ENCODE measurements at places on chromosomes 13 and 19.

DNA sequence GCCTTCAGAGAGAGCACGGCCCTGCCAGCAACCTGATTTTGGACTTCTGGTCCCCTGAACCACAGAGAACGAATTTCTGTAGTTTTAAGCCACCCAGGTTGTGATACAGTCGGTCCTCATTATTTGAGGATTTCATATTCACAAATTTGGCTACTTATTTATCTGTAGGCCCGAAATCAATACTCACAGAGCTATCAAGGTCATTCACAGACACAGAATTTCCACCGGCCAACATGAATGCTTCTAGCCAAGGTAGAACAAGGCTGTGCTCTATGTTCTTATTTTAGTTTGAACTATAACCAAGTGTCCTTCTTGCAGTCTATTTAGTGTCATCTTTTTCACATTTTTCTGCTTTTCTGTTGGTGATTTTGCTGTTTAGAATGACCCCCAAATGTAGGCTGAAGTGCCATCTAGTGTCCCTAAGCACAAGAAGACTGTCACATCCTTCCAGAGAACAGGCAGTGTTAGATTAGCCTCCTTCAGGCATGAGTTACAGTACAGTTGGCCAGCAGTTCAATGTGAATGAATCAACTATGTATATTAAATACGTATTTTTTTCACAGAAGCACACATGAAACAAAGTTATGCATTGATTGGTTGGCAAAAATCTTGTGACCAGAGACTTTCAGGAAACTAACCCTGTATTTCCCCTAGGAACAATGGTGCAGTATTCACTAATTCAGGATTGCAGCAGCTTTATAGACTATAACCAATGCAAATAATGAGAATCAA is 63.5 kb downstream of the C13orf42 start:
- H3K27me3 ChIP-seq: peaks cover 7% of the 10 kb centered on the region
- H3K4me1 ChIP-seq: no peaks in the 10 kb centered on the region
- no peak overlapping the region for H3K4me3 ChIP-seq
- peaks cover 2% of the 10 kb centered on the region for H3K36me3 ChIP-seq
- no peak overlapping the region for H3K27ac ChIP-seq

DNA sequence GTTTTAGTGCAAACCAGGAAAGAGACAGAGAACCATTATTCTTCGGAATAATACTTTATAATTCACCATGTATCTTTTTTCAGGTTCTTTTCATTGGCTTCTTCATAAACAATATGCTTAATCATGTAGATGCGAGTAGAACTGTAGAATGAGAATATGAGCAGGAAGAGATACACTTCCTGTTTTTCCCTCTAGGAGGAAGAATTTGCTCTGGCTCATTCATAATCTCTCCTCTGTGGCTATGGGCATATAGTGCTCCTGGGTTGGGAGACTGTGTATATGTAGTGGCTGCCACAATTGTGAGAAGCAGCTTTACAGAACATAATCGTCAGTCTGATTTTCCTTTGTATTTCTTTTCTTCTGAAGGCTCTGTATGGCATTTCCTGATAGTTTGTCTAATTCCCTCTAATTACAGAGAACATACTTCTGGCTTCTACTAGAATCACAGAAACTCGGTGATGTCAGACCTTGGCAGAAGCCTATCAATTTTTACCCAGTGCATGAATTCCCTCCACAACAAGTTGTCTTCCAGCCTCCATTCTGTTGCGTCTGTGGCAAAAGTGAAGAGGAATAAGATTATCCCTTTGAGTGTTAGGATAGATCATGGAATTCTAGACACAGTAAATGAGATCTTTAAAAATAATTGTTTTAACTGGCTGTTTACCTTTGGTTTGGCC is 2.9 kb upstream of the DCLK1 start:
- H3K27me3 ChIP-seq: no peaks in the 10 kb centered on the region
- no peak overlapping the region for H3K4me3 ChIP-seq
- DNase-seq: no peak
- H3K36me3 ChIP-seq: no peaks in the 10 kb centered on the region
- H3K27ac ChIP-seq: no peak overlapping the region
- no peaks in the 10 kb centered on the region for H3K4me1 ChIP-seq

GRCh38 chr19:53157626-53158025 is 1.2 kb downstream of the ZNF347 start:
- peaks cover 7% of the 10 kb centered on the region for H3K27me3 ChIP-seq
- DNase-seq: no peak
- peaks cover 4% of the 10 kb centered on the region for H3K36me3 ChIP-seq
- H3K4me3 ChIP-seq: peak overlapping the region; percentile 62

- no peak for DNase-seq
- H3K27me3 ChIP-seq: no peaks in the 10 kb centered on the region
- no peak overlapping the region for H3K27ac ChIP-seq
- H3K4me1 ChIP-seq: peaks cover 3% of the 10 kb centered on the region
Observed at GRCh38 chr13:49678191-49678914, 12.9 kb downstream of the EBPL start.

GRCh38 chr13:39656325-39656677 is 839 bp downstream of the COG6 start:
- peak overlapping the region; percentile 94 for H3K27ac ChIP-seq
- H3K27me3 ChIP-seq: peaks cover 2% of the 10 kb centered on the region
- no peak for DNase-seq
- H3K4me3 ChIP-seq: peak overlapping the region; percentile 86
- peaks cover 16% of the 10 kb centered on the region for H3K36me3 ChIP-seq

All from effector memory CD8-positive, alpha-beta T cell (primary cell).